Activated T-cell treated with anti-CD3 and anti-CD28 coated beads, Interleukin-2, amount 50 U/mL, for 24 hours (primary cell): ENCODE measurements at places on chromosomes 12 and 14.
A peak's percentile ranks its signal among the peaks of the same experiment; 100 is the strongest.

- DNase-seq, result no peak
Observed at GRCh38 chr14:95609398-95609990, 74.6 kb downstream of the GLRX5 start.

- DNase-seq, result no peak
Observed at GRCh38 chr12:75971253-75971652, 60.3 kb downstream of the PHLDA1 start.

GRCh38 chr12:64882687-64883086 is 58.2 kb downstream of the TBC1D30 start:
- no peak for DNase-seq

DNA sequence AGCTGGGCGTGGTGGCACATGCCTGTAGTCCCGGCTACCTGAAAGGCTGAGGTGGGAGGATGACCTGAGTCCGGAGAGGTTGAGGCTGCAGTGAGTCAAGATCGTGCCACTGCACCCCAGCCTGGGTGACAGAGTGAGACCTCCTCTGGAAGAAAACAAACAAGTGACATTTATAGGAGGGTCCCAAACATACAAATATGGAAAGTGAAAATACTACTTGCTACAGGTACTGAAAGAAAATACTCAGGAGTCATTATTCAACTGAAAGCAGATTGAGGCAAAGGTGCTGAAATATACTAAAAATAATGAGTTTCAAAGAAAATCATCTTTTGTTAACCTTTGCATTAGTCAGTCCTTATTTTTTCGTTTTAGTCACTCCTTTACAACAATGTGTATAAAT is 53.5 kb downstream of the ETV6 start:
- DNase-seq, result peak; percentile 56

- no peak for DNase-seq
Observed at GRCh38 chr14:52044791-52045522, 23.9 kb downstream of the NID2 start.
